BJ (cell line): ENCODE measurements at places on chromosomes 11 and 22. TPM values are rescaled to one million over a fixed set of nuclear protein-coding genes. Genes with fewer than 3 reads are reported as not detected.

The APBB1 gene
- 39.5 and 62.5 TPM in 2 replicates for polyA plus RNA-seq

The SYT13 gene
- not detected in 2 replicates for polyA plus RNA-seq

The TAF1D gene
- 32.8 and 87.6 TPM in 2 replicates for polyA plus RNA-seq

The SLC22A25 gene
- polyA plus RNA-seq: not detected in 2 replicates

The FXYD6 gene
- polyA plus RNA-seq: not detected in 2 replicates

The OR10D3 gene
- not detected in 2 replicates for polyA plus RNA-seq

The PKDREJ gene
- polyA plus RNA-seq: not detected in 2 replicates

The KIAA1671 gene
- polyA plus RNA-seq: 0.11 and 0.15 TPM in 2 replicates

The FXYD2 gene
- polyA plus RNA-seq: not detected in 2 replicates

The IL18 gene
- polyA plus RNA-seq: 1.5 and 2.7 TPM in 2 replicates

The RCOR2 gene
- polyA plus RNA-seq: 1.6 and 2.5 TPM in 2 replicates

The RBM4 gene
- 183 and 213 TPM in 2 replicates for polyA plus RNA-seq

The ZP1 gene
- polyA plus RNA-seq: 0.36 and 0.67 TPM in 2 replicates

The DEPDC7 gene
- polyA plus RNA-seq: 4.2 and 7.6 TPM in 2 replicates

The OR10S1 gene
- not detected in 2 replicates for polyA plus RNA-seq

The LRRC56 gene
- polyA plus RNA-seq: 0.92 and 1.5 TPM in 2 replicates

The WT1 gene
- polyA plus RNA-seq: not detected in 2 replicates

The GLB1L3 gene
- not detected in 2 replicates for polyA plus RNA-seq

The ARHGAP20 gene
- 2.5 TPM in 2 replicates for polyA plus RNA-seq

The VWCE gene
- polyA plus RNA-seq: 0.96 and 1.4 TPM in 2 replicates

The MS4A15 gene
- not detected in 2 replicates for polyA plus RNA-seq

The TEAD1 gene
- polyA plus RNA-seq: 79.2 and 110 TPM in 2 replicates

The PARVG gene
- not detected in 2 replicates for polyA plus RNA-seq

The C11orf24 gene
- 64.3 and 97.3 TPM in 2 replicates for polyA plus RNA-seq
